ENCODE measurements at places on chromosomes 11 and 22.

GRCh38 chr11:42923651-42924050, 388.1 kb upstream of the API5 start:
- no peak for DNase-seq

DNA sequence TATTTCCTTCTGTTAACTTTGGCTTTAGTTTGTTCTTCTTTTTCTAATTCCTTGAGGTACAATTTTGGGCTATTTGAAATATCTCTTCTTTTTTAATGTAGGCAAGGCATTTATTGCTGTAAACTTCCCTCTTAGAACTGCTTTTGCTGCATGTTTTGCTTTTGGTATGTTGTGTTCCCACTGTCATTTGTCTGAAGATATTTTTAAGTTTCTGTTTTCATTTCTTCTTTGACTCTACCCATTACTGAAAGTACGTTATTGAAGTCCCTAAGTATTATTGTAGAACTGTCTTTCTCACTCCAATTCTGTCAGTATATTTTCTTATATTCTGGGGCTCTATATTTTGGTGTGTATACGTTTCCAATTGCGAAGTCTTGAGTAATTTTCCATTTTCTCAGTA, 77.9 kb downstream of the KCNQ1OT1 start:
- no peak for DNase-seq

DNA sequence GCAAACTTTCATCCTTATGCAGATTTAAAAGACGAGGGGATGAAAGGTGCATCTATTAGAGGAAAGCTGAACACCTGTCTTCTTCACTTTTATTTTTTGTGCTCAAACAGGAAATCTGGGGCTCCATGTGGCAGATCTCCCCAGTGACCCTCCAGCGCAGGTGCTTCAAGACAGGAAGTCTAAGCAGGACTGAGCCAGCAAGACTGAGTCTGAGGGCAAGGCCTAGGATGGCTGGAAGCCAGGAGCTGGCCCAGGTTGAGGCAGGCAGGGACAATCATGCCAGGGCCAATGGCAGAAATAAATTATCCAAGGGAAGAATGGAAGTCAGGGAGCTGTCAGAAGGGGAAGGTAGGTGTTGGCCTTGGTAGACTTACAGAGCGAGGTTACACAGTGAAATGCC, 101.1 kb upstream of the SPON1 start:
- no peak for DNase-seq

DNA sequence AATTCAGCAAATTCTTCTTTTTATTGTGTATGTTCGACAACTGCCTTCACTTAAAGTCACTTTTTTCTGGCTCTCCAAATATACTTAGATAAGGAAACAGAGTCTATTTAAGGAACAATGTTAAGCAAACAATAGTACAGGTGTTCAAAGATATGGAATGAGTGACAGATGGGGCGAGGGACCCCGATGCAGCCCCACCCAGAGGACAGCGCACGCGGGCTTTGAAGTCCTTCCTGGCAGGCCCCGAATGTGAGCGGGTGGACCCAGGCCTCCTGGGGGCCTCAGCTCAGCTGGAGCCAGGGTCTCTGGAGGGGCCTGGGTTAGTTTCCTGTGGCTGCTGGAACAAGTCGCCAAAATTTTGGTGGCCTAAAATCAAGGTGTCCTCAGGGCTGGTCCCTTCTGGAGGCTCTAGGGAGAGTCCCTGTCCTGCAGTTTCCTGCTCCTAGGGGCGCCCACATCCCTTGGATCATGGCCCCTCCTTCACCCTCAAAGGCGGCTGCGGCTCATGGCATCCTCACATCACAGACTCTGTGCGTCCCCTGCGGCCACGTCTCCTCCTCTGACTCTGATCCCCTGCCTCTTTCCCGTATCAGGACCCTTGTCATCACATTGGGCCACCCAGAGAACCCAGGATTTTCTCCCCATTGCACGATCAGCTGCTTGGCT, 40.6 kb upstream of the KCNQ1OT1 start:
- no peak for DNase-seq

GRCh38 chr11:66083767-66084166, 13.7 kb downstream of the PACS1 start:
- no peak for DNase-seq

GRCh38 chr11:107044503-107044902, 26.2 kb upstream of the GUCY1A2 start:
- no peak for DNase-seq

- peak; percentile 58 for DNase-seq
Measured at GRCh38 chr11:47411884-47412746, 3.7 kb downstream of the SLC39A13 start.

DNA sequence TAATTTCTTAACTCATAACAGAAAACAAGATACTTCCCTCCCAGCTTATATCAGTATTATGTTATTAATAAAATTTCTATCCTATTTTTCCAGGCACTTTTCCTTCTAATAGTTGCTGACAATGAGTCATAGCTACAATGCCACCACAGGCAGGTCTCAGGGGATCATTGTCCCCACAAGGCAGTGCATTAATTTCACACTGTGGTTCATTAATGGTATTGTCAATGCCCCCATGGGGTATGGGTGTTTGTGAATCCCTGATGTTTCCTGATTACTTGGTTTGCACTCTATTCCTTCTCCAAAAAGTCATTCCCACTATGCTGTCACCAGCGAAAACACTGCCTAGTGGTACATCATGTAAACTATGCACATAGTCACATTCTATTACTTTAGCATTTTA, 345.5 kb upstream of the CTSC start:
- no peak for DNase-seq

- peak; percentile 71 for DNase-seq
Measured at GRCh38 chr22:31977141-31977841, 33.0 kb downstream of the YWHAH start.

DNA sequence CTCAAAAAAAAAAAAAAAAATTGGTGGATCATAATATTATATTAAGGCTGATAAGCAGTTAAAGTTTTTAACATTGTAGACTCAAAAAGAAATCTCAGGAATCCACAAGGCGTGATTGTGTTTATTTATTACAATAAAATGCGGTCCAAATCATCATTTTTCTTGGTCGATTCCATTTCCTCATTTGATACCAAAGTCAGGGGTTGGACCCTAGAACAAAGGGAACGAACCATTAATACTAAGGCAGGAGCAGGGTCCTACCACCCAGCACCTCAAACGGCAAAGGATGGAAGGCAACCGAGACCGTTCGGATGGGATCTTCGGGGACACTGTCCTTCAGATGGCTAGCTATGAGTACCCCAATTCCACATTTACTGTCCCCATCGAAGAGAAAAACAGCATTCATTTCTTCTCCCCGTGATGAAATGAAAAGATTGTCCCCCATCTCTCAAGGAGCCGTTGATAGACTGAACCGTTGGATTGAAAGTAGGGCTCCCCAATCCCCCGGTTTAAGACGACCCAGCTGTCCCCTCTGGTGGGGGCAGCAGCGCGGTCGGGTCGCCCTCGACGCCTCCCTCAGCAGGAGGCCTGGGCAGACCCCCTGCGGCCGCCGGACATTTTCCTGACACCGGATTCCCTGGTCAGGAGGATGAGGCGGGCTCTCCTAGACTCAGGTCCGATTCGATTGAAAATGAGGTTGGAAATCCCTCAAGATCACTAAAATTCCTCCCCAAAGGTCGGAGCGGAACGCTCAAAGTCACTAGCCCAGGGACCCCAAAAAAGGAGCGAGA, 607 bp downstream of the DMC1 start:
- DNase-seq: no peak
